Muscle of back (tissue), 13 donors: ENCODE measurements at places on chromosomes 7 and 10.

- DNase-seq: no peak
Measured at GRCh38 chr7:157471259-157472125, 134.7 kb downstream of the DNAJB6 start.

GRCh38 chr10:323651-324293, 188.5 kb downstream of the ZMYND11 start:
- peak; percentile 89 for DNase-seq

DNA sequence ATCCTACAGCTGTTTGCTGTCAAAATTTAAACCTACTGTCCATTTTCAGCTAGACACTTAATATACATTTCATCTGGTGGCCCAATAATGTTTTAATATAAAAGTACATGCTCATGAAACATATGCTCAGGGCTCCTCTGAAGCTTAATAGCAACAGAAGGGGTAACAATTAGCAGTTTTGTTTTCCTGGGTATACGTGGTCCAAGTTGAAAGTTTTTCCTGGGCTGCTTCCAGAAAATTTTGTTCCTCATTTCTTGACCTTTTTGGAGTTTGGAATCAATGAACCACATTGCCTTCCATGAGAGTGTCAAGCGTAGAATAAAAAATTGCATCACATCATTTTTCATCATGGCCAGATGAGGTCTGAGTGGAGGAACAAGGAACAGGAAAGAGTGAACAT, 537.3 kb upstream of the MGMT start:
- peak; percentile 89 for DNase-seq

DNA sequence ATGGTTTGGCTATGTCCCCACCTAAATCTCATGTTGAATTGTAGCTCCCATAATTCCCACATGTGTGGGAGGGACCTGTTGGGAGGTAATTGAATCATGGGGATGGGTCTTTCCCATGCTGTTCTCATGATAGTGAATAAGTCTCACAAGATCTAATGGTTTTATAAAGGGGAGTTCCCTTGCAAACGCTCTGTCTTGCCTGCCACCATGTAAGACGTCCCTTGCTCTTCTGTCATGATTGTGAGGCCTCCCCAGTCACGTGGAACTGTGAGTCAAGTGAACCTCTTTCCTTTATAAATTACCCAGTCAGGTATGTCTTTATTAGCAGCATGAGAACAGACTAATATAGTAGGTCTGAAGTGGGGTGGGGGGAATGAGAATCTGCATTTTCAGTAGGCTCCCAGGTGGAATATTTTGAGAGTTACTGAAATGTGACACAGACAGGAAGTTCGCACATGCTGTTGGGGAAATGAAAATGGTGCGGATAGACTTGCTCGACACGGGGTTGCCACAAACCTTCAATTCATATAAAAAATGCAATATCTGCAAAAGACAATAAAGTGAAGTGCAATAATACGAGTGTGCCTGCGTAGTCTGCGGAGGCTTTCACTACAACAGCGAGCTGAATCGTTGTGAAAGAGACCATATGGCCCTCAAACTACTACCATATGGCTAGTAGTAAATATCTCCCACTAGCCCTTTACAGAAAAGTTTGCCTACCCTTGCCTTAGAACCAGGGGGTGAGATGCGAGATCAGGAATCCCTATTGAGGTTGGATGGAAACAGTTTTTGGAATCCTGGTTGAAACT, 166.1 kb downstream of the GRK5 start:
- DNase-seq: no peak

- DNase-seq: no peak
Measured at GRCh38 chr7:44189286-44189992, at the start of gene GCK. Gene GCK, minus strand, starts transcription at chr7:44189439. Its CDS starts 486 bp downstream, at chr7:44188953.

- peak; percentile 72 for DNase-seq
Measured at GRCh38 chr7:108461840-108462239, 5.6 kb upstream of the NRCAM start.

DNA sequence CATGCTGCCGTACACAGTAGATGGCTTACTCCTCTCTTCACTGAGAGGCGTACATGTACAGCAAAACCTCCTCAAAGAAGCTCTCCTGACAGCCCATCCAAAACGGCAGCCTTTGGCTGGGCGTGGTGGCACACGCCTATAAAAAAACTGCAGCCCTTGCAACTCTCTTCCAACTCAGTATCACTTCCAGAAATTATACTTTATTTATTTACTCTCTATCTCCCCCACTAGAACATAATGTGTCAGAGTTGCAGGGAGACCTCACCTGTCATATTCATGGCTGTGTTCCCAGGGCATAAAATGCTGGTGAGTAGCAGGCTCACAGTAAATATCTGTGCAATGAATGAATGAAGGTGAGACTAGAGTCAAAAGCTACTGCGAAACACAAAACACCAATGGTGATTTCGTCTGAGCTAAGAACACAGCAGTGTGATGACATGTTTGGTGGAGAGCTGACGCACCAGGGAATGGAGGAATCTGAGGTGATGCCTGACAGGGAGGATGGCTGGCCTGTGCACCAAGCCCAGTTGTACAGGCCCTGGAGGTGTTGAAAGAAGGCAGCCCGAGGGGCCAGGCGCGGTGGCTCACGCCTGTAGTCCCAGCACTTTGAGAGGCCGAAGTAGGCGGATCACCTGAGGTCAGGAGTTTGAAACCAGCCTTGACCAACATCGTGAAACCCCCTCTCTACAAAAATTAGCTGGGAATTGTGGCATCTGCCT, 55.3 kb downstream of the COBL start:
- no peak for DNase-seq

DNA sequence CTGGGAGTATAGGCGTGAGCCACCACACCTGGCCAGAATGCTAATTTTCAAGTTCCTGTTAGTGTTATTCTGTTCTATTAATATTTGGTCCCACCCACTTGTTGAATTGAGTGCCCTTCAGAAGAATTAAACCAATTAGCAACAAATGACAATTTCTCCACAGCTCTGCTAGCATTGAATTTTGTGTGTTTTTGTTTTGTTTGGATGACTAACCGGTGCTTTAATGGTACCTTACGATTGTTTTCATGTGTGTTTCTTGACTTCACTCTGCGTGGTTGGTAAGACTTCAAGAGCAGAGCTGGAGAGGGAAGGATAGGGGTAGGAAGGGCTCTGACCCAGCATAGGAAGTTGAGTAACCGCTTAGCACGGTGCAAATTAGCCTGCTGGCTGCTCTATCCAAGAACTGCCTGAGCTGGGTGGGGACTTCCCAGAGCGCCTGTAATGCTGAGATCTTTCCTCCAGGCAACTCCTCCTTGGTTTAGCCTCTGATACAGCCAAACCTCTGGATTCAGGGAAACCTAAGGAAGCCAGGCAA, 4.6 kb downstream of the ARPC1B start:
- peak; percentile 62 for DNase-seq

DNA sequence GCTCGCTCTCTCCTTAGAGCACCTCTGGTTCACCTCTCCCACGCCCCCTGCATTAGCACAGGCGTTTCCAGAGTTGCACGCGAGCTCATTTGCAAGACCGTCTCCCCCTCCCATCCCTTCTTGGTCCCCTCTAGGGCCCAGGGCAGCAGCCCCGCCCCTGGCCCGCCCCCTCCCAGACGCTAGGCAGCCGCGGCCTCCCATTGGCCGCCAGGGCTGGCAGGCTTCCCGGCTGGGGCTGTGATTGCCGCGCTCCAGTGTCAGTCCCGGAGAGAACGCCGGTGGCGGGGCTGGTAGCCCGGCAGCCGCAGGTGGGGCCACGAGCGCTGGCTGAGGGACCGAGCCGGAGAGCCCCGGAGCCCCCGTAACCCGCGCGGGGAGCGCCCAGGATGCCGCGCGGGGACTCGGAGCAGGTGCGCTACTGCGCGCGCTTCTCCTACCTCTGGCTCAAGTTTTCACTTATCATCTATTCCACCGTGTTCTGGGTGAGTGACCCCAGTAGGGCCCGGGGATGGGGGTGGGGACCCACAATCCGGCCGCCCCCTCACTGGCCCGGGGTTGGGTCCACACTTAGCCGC, at the start of gene TSPAN15:
TSPAN15 (plus strand) TSS at position 257 of the 575 bp plus-strand sequence; CDS start at position 387, 130 bp downstream.
- peak; percentile 84 for DNase-seq

GRCh38 chr7:121452389-121452788, 56.3 kb upstream of the FAM3C start:
- DNase-seq: no peak

DNA sequence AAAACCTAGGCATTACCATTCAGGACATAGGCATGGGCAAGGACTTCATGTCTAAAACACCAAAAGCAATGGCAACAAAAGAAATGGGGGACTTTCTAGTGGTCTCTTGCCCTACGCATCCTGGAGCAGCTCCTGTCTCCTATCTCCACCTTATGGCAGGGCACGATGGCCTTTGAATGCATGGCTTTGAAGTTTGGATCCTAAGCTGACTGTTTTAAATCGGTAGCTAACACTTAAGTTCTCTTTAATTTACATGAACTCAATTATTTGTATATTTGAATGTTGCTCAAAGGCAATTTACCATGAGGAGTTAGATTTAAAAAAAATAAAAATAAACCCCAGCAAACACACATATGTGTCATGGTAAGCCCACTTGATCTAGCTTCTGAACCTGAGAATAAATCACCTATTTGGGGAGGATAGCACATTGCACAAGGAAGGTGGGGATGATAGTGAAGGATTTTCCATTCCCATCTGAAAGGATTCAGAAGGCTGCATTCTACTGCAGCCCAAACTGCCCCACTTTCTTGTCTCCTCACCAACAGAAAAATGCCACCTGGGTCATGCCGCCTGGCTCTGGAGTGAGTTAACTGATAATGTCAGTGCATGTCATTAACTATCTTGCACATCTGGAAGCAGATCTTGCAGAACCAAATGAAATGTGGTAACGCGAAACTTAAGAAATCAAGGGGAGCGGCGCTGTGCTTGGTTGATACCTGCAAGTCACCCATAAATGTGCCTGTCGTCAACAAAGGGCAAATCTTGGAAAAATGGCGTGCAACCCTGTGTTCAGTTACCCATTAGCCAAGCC, 12.4 kb downstream of the KLF6 start:
- DNase-seq: no peak

DNA sequence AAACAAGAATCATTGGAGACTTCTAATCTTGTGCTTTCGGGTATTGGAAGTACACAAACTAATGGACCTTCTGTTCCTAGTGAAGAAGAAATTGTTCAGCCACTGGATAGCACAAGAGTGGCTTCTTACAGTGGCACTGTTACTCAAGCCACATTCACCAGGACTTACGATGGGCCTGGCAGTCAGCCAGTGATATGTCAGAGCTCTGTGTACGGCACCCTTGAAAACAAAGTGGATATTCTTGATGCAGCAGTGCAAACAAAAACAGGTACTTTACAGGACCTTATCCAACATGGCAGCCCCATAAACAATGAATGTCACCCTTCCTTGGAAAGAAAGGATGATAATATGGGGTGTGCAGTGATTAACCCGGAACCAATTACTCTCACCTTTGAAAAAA, 61.6 kb downstream of the TASOR2 start:
- DNase-seq: no peak

- DNase-seq: no peak
Measured at GRCh38 chr10:45147000-45147399, 146.3 kb downstream of the ZNF22 start.

GRCh38 chr7:109967406-109967805, 1123.5 kb upstream of the LRRN3 start:
- no peak for DNase-seq

DNA sequence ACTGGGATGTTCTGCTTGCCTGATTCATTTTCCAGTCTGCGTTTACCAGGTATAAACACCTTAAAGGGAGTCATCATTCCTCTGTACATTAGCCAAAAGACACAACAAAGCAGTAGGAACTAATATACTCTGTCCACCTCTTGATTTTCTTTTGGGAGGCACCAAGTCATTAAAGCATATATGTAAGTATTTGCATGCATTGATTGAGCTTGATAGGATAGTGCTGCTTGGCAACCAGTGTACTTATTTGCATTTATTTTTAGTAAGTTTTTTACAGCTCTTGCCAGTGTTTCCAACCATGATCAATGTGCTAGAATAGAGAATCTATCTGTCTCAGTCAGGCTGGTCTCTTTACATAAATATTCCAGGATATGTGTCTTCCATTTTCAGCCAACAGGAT, 353.3 kb upstream of the SEMA3C start:
- DNase-seq: no peak

DNA sequence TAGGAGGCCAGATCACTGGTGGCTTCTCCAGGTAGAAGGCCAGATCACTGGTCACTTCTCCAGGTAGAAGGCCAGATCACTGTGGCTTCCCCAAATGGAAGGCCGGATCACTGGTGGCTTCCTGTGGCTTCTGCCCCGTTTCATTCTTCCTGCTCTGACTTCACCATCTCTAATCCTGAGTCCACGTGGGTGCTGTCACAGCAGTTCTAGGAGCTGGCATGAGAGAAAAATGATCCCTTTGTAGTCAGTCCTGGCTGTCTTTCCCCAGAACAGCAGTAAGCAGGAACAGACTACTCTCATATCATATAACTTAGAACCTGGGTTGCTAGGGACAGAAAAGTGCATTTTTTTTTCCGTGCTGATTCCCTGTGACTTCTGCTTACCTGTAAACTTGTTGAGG, 90.9 kb downstream of the ACTR3B start:
- no peak for DNase-seq

- DNase-seq: no peak
Measured at GRCh38 chr7:75813084-75813483, 522 bp downstream of the CCL24 start.
